ENCODE measurements at places on chromosomes 7 and 10. TPM values are rescaled to one million over a fixed set of nuclear protein-coding genes. Genes with fewer than 3 reads are reported as not detected.

LZTS2 gene
- 70.8 TPM for total RNA-seq

PANK1 gene
- total RNA-seq, result 46.9 TPM

NEUROG3 gene
- 0.43 TPM for total RNA-seq

OR2A5 gene
- not detected for total RNA-seq

CCDC136 gene
- total RNA-seq, result 72.2 TPM

NSUN6 gene
- 17.8 TPM for total RNA-seq

HYAL4 gene
- total RNA-seq, result not detected

DNA sequence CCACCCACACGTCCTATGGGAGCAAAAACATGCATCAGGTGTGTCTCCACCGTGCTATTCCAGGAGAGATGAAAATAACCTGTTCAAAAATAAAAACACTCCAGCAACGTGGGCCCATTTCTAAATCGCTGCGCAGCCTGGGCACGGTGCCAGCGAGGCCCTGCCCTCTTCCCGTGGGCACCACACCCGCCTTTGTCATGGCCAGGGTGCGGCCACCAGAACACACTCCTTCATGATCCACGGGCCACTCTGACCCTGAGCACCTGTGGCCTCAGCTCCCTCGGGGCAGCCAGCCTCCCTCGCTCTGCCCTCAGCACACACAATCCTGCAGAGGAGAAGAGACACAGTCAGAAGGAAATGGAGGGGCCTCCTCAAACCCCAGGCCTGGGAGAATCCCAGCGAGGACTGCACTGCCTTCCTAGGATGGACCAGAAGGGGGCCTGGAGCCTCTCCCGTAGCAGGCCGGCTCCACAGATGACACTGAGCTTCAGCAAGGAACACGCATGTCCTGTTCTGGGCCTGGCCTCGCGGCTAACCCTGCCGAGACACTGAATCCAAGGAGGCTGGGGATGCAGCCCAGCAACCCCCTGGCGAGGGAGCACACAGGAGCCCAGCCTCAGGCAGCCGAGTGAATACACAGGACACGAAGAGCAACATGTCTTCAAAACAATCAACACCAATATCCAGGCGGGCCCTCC is 169.0 kb downstream of the MAD1L1 start:
- no peaks in the 10 kb centered on the region for H3K27me3 ChIP-seq
- peak; percentile 12 for DNase-seq
- H3K4me3 ChIP-seq, result no peak overlapping the region
- H3K27ac ChIP-seq, result peak overlapping the region; percentile 85

- no peaks in the 10 kb centered on the region for H3K4me1 ChIP-seq
- DNase-seq, result no peak
- peaks cover 9% of the 10 kb centered on the region for H3K27me3 ChIP-seq
- H3K36me3 ChIP-seq, result no peaks in the 10 kb centered on the region
- H3K4me3 ChIP-seq, result no peak overlapping the region
Measured at GRCh38 chr7:101598422-101598985, 30.6 kb downstream of the MYL10 start.

DNA sequence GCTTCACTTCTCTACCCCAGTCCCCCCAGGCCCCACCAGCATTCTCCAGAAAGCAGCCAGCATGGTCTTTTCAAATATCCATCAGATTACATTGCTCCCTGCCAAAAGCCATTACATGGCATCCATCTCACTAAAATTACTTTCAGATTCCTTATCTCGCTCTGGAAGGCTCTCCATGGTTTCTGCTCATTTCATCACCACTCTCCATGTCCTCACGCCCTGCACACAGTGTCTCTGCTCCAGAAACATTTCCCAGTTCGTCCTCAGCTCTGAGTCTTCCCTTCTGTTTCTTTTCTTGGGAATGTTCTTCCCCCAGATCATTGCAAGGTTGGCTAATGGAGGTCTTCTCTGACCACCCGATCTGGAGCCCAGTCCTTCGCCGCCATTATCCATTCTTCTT is 499.1 kb downstream of the KCNMA1 start:
- peaks cover 6% of the 10 kb centered on the region for H3K4me1 ChIP-seq
- no peak overlapping the region for H3K27ac ChIP-seq
- no peaks in the 10 kb centered on the region for H3K36me3 ChIP-seq

DNA sequence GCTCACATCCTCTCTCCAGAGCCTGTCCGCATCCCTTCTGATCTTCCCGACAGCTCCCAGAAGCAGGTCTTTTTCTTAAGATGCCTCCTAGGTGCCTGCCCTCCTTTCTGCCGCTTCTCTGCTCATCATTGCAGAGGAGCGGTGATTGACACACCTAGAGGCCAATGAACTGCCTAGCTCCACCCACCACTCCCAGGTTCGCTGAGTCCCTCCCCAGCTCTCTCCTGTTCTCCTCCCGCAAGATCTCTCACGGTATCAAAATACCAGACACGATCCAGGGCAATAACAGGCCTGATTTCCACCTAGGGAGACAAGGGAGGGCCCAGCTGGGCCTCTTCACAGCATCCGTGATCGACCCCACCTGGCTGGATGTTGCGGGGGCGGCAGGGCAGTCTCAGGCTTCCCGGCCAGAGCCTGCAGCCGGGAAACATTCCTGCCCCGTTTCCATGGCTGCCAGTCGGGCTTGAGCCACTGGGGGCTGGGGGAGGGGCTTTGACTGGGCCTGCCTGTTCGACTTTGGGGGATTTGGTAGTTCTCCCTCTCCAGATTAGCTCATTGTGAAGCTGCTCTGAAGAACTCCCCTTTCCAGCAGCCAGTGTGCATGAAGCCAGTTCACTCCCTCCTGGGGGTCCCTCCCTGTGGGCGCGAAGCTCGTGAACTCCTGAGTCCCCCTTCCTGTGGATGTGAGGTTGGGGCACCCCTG is 373.5 kb downstream of the RPS24 start:
- no peaks in the 10 kb centered on the region for H3K27me3 ChIP-seq
- peaks cover 35% of the 10 kb centered on the region for H3K4me1 ChIP-seq
- peak overlapping the region; percentile 92 for H3K4me3 ChIP-seq
- DNase-seq, result peak; percentile 90
- H3K27ac ChIP-seq, result peak overlapping the region; percentile 98

DNA sequence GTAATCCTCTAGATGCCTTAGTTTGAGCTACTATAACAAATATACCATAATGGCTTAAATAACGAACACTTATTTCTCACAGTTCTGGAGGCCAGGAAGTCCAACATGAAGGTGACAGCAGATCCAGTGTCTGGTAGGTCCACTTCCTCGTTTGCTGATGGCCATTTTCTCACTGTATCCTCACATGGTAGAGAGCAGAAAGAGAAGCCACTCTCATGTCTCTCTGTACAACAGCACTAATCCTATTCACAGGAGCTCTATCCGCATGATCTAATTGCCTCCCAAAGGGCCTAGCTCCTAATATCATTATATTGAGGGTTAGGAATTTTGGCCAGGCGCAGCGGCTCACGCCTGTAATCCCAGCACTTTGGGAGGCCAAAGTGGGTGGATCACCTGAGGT is 10.2 kb downstream of the HIBADH start:
- H3K36me3 ChIP-seq, result peaks cover 7% of the 10 kb centered on the region
- H3K27ac ChIP-seq, result no peak overlapping the region
- no peak for DNase-seq
- H3K4me3 ChIP-seq, result no peak overlapping the region

DNA sequence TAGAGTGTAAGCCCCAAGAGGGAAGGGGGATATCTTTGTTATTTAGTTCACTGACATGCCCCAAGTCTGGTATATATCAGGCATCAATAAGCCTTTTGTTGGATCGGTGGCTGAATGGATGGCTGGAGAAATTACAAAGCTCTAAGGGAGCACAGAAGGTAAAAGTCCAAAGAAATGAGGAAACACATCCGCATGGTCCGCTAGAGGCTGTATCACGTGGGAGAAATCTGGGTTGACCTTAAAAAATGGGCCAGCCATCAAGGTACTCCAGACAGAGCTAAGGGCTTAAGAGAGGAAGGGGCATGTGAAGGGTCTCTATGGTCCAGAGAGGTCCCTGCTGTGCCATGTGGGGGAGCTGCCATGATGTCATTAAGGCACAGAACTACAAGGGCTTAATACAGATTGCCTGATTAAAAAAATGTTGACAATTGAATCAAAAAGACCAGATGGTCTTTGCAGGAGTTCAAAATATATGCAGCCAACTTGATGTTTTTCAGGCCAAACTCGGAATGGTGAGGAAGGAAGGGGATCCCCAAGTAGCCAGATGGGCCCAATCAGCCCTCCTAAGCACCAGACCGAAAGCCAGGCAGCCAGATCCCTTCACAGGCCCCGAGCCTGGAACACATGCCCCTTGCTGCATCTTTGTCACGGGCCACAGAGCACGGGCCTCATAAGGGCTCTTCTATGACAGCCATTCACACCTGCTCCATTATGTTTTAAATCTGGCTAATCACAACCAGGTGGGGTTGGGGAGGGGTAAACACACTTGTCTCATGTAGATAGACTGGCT is 31.9 kb downstream of the SCRN1 start:
- H3K27ac ChIP-seq, result no peak overlapping the region
- H3K4me3 ChIP-seq, result no peak overlapping the region
- H3K4me1 ChIP-seq, result peaks cover 22% of the 10 kb centered on the region

- H3K36me3 ChIP-seq, result peaks cover 12% of the 10 kb centered on the region
- H3K27me3 ChIP-seq, result no peaks in the 10 kb centered on the region
- no peak overlapping the region for H3K4me3 ChIP-seq
- no peak for DNase-seq
- no peaks in the 10 kb centered on the region for H3K4me1 ChIP-seq
Measured at GRCh38 chr10:50461834-50462233, 161.9 kb downstream of the SGMS1 start.

DNA sequence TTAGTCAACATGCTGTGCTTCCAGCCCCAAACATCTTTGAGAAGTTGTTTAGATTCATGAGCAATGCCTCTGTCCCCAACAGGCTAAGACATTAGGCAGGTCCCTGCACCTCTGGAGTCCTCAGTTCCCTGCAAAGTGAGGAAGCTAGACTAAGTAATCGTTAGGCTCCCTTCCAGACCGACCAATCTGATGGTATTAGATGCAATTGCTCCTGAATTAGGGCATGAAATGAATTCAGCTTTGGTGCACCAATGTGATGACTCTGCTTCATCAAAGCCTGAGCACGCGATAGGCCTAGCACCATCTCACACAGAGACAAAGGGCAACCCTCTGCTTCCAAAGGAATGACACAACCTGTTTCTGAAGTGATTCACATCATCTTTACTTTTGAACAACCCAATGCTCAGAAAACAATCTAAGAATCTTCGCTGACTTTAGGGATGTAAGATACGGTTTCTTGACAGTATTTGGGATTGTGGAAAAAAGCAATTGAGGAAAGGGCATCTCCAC is 723 bp upstream of the TES start:
- peaks cover 22% of the 10 kb centered on the region for H3K4me1 ChIP-seq
- peaks cover 47% of the 10 kb centered on the region for H3K27me3 ChIP-seq
- DNase-seq, result no peak
- no peak overlapping the region for H3K27ac ChIP-seq
- H3K4me3 ChIP-seq, result peak overlapping the region; percentile 69
- no peaks in the 10 kb centered on the region for H3K36me3 ChIP-seq

DNA sequence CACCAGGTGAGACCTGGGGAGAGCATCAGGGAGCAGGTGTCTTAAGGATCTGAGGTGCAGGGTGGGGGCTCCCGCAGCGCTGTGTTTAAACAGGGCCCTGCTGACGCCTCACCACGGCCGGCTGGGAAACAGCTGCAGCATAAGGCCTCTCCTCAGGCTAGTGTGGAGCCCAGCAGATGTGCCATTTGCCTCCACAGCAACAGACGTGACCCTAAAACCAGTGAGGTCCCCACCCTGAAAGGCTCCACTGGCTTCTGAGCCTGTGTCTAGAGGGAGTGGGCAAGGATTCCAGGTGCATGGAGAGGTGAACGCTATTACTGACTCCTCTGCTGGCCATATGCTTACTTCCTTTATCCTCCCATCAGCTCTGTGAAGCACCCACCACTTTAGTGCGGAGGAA is 47.8 kb downstream of the SYPL1 start:
- DNase-seq, result no peak
- H3K4me3 ChIP-seq, result no peak overlapping the region
- no peaks in the 10 kb centered on the region for H3K36me3 ChIP-seq
- H3K27me3 ChIP-seq, result no peaks in the 10 kb centered on the region
- no peak overlapping the region for H3K27ac ChIP-seq

- H3K4me1 ChIP-seq, result peaks cover 4% of the 10 kb centered on the region
- H3K36me3 ChIP-seq, result no peaks in the 10 kb centered on the region
- DNase-seq, result no peak
- no peak overlapping the region for H3K4me3 ChIP-seq
Measured at GRCh38 chr7:43377196-43377960, 205.5 kb upstream of the STK17A start.

DNA sequence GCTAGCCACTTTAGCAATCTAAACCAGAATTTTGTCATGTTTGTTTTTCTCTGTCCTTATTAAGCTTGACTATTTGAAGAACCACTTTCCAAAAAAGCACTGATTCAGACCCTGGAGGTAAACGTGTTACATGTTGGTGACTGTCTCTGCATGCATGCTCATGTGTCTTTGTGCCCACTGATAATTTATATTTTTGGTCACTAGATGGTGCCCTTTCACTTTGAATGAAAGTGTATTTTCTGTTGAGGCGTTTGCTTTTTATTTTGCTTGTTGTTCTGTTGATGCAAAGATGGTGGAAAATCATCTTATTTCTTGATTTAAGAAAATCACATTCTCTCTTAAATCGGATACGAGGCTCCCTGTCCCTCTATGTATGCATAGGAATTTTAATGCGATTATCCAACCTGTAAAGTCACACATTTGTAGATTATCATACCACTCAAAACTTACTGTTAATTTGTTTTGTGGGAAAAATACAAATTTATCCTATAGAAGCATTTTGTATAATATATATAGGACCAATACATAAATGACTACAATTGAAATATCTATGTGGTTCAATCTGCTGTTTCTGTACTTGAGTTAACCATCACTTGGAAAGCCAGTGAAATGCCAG is 269.3 kb downstream of the BICC1 start:
- no peaks in the 10 kb centered on the region for H3K36me3 ChIP-seq
- DNase-seq, result no peak
- no peaks in the 10 kb centered on the region for H3K27me3 ChIP-seq
- H3K4me3 ChIP-seq, result no peak overlapping the region
- no peak overlapping the region for H3K27ac ChIP-seq

DNA sequence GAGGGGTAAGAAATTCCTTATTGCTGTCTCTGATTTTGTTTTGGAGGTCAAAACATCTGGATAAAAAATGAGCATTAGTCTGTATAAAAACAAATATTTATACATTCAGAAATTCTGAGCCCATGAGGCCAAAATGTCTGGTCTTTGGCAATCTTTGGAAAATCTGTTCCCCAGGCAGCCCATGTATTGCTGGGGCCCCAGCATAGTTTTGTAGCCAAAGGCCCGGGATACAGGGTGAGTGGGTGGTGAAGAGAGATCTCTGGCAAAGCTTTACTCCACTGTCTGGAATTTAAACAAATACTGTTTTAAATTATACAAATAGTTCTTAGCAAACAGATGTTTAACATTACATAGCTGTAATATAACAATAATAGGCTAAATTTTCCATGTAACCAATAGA is 134.7 kb upstream of the GALNT17 start:
- H3K36me3 ChIP-seq, result no peaks in the 10 kb centered on the region
- H3K4me1 ChIP-seq, result no peaks in the 10 kb centered on the region
- no peak overlapping the region for H3K27ac ChIP-seq
- no peak overlapping the region for H3K4me3 ChIP-seq

DNA sequence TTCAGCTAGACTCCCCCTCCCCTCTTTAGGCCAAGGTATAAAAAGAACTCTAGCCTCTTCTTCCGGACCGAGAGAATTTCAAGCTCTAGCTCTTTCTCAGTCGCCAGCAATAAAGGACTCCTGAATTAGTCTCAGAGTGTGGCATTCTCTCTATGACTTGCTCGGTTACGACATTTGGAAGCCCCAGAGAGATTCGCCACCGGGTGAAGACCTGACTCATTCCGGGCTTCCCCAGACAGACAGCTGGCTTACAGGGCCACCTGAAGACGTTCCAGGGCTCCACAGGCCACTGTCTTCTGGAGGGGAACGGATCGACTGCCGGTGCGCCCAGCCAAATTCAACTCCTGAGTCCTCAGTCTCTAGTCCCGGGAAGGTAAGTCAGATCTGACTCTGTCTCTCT is at the start of gene AKR1B15:
Gene AKR1B15 (plus strand): TSS at position 234 of the 400 bp plus-strand sequence. CDS start 15,510 bp downstream, outside the sequence.
- peaks cover 29% of the 10 kb centered on the region for H3K4me1 ChIP-seq
- no peaks in the 10 kb centered on the region for H3K36me3 ChIP-seq
- no peak within 1 kb of the TSS for H3K27ac ChIP-seq
- H3K27me3 ChIP-seq, result peaks cover 3% of the 10 kb centered on the region
- DNase-seq, result no peak

Measured in neural crest cell (in vitro differentiated cells).